NCI-H2081 treated with DMSO at 0.1 percent for 48 hours (cell line): ENCODE measurements at places on chromosomes 16 and 17.

- no peak for DNase-seq
Observed at GRCh38 chr17:7824021-7824924, 9.7 kb upstream of the KDM6B start.

DNA sequence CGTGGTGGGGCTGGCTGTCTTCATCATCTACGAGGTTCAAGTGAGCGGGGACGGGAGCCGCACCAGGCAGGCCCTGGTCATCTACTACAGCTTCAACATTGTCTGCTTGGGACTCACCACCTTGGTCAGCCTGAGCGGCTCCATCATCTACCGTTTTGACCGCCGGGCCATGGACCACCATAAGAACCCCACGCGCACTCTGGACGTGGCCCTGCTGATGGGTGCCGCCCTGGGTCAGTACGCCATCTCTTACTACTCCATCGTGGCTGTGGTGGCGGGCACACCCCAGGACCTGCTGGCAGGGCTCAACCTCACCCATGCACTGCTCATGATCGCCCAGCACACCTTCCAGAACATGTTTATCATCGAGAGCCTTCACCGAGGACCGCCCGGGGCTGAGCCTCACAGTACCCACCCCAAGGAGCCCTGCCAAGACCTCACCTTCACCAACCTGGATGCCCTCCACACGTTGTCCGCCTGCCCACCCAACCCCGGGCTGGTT, 5.1 kb upstream of the OTOP3 start:
- DNase-seq = no peak

DNA sequence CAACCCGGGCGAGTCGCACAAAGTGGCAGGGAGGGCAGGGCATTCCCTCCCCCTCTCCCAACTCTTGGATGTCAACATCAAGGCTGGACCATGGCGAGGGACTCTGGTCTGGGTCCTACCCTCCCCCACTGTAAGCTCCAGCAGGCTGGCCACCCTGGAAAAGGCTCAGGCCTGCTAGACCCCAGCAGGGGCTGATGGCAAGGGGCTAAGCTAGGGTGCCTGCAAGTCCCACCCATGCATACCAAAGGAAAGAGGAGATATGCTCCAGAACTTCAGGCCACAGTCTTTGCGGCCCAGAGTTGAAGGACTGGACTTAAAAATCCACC, 19.9 kb downstream of the ST3GAL2 start:
- no peak for DNase-seq

DNA sequence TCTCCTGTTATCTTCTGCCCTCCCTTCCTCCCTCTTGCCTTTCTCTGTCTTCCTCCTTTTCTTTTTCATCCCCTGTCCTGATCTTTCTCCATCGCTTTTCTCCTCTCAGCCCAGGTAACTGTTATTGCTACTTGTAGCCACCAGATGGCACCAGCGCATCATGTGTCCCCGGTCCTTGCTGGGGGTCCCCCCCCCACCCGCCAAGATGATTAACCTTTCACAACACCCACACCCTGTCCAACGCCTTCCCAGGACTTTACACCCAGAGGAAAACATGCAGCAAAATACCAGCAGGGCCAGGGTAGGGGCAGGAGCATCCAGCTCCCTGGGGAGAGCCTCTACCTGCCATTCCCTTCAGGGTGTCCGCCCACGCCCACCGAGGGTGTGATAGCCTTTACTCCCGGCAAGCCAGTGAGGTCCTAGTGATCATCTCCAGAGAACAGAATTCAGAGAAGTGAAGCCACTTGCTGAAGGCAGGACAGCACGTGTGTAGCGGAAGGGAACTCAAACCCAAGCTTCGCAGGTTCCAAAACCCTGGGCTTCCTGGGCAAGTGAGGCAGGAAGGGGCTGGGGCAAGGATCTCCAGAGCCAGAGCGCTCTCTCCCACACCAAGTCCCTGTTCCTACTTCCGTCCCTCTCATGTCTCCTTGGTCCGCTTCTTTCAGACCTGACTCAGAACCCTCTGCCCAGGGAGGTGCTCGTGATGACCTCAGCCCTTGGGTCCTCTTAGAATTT, 13.4 kb upstream of the TAC4 start:
- DNase-seq = no peak

DNA sequence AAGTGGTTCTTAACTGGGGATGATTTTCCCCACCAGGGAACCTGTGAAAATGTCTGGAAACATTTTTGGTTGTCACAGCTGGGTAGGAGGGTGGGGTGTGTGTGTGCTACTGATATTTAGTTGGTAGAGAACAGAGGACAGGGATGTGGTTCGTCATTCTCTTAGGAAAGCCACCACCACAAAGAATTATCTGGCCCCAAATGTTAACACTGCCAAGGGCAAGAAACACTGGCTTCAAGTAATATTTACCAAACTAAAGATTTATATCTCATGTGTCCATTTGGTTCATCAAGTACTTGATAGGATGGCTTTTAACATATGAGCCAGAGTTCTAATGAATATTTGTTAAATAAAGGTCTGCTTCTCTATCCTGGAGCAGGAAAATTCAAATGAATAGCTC, 19.5 kb downstream of the MPHOSPH6 start:
- DNase-seq = no peak

DNA sequence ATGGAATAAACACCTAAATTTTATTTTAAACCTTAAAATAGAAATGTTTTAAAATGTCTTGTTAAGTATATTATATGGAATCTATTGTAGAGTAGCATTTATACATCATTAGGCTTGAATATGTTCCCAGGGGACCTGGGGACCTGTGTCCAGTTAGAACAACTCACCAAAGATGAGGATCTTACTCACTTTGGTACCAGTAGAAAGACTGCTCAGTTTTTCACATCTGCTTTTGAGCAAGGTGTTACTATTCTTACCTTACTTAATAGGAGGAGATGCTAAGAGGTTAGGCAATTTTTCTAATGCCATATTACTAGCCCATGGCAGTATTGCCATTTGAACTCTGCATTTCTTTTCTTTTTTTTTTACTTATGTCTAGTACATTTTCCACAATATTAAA, 14.7 kb downstream of the STXBP4 start:
- DNase-seq = no peak

- no peak for DNase-seq
Observed at GRCh38 chr17:17883801-17884200, 47.0 kb upstream of the SREBF1 start.

- no peak for DNase-seq
Observed at GRCh38 chr16:88472637-88473205, 19.6 kb downstream of the ZFPM1 start.

DNA sequence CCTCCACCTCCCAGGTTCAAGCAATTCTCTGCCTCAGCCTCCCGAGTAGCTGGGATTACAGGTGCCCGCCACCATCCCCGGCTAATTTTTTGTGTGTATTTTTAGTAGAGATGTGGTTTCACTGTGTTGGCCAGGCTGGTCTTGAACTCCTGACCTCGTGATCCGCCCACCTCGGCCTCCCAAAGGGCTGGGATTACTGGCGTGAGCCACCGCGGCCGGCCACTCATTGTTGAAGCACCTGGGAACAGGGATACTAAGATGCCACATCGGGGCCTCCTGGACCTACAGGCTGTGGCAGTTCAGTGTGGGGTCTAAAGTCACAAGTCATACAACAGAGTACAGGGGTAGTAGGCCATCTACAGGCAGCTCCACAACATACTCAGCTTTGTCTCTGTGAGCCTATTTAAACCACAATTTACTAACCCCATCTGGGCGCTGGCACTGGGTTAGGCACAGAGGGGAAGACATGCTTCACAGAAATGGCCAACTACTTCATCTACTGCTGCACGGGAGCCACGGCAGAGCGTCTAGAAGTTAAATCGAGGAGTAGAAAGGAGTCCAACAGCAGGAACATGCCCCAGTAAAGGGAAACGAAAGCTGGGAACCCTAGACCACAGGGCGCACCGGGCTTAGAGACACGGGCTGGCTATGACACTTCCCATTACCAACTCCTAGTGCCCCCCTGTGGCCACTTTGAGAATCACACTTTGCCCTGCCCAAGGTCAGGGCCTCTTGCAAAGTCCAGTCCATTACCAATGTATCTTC, 4.3 kb downstream of the VAMP2 start:
- peak; percentile 19 for DNase-seq

- no peak for DNase-seq
Observed at GRCh38 chr16:86661706-86662105, 83.4 kb downstream of the FOXL1 start.

- no peak for DNase-seq
Observed at GRCh38 chr16:84052071-84052622, 9.6 kb upstream of the SLC38A8 start.
